ENCODE measurements at places on chromosomes 5 and 9.

DNA sequence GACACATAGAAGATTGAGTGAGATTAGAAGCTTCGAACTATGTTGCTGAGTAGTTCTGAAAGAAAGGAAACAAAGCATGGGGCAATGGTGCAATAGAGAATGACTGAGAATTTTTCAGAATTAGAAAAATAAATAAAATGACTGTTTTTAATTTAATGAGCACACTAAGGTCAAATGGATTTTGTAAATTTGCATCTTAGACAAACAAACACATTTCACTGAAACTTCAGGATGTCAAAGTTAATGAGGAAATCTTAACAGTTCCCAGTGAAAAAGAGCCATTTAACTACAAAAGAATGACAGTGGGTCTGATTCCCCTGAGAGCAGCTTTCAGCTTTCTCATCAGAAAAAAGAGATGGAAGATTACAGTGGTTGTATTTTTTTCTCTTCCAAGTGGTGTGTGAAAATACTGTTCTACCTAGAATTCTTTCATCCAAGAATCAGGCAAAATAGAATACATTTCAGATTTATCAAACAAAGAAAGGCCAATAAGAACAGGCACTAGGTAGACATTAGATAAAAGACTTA is 591.9 kb downstream of the SEMA5A start:
- no peak for DNase-seq

DNA sequence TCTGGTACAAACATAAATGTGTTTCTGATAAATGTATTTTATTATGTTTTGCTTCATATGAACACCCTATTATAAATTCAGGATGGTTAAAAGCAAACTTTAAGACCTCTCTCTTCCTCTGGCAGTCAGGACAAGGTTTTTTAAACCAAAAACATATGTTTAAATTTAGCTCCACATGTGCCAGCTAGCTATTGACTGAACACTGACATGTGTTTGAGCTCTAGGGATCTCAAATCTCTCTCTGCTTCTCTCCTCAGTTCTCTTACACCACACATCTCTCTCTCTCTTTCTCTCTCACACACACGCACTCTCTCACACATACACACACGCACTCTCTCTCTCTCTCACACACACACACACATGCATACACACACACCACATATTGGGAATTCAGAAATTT is 150.1 kb upstream of the RFX3 start:
- no peak for DNase-seq

DNA sequence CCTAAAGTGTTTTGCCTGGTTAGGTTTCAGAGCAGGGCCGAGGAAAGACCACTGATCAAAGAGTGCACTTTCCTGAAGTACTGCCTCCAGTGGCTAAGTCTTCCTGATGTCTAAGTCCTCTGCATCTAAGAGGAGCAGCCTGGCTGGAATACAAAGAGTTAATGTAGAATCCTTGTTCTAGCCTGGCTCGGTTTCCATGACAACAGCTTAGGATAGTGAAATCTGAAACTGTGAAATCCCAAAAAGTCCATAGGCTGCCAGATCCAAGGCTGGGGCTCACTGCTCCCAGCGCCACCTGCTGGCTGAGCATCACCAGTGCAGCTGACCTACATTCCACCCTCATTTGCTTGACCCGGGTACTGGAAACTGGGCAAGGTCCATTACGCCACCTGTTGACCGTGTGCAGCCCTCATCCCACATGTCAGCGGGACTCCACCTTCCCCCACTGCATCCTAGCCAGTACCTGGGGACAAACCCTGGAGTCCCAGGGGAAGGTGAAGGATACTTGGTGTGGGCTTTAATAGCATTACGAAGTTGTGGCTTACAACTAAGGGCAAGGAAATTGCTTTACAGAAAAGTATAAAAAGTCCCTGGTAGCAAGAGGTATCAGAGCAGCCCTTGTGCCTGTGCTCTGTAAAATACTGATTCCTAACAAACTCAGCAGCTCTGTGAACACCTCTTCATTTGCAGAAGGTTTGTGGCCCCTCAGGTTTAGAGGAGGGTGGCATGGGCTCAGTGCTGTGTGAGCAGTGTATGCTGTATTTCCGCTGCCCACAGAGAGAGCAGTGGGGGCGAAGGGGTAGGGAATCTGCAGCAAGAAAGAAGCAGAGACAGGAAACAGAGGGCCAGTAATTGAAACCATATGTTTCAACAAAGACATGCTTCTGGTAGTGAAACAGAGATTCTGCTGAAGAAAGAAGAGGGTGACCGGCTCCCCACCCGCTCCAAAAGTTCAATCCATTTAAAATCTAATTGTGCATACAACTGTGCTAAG is 36.0 kb downstream of the PCDHGC5 start:
- DNase-seq, result no peak

GRCh38 chr5:9512457-9512856 is 33.4 kb downstream of the SEMA5A start:
- DNase-seq, result no peak

GRCh38 chr5:41935544-41935943 is 10.5 kb downstream of the FBXO4 start:
- DNase-seq, result no peak

DNA sequence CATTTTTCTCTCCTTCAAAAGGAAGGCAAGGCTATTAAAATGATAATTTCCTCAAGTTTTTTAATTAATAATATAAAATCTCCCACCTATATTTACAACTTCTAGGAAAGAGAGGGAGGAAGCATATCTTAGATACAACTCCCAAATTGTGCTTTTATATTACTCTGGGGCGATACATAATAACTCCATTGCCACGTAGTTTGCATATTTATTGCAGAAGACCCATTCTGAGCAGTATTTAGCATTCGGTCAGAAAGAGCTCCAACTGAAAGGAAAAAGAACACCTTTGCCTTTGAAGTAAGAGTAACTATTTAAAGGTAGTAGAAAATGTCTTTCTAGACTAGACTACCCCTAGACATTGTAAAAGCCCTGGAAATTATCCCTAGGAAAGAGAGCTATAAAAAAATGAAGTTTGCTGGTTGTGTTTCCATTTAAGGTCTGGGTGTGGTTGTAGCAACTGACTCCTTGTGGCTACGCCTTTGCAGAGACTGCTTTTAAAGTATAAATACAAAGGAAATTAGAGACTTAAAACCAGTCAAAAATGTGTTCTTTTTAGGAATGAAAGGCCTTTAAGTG is 566.1 kb downstream of the ZNF608 start:
- DNase-seq, result no peak

DNA sequence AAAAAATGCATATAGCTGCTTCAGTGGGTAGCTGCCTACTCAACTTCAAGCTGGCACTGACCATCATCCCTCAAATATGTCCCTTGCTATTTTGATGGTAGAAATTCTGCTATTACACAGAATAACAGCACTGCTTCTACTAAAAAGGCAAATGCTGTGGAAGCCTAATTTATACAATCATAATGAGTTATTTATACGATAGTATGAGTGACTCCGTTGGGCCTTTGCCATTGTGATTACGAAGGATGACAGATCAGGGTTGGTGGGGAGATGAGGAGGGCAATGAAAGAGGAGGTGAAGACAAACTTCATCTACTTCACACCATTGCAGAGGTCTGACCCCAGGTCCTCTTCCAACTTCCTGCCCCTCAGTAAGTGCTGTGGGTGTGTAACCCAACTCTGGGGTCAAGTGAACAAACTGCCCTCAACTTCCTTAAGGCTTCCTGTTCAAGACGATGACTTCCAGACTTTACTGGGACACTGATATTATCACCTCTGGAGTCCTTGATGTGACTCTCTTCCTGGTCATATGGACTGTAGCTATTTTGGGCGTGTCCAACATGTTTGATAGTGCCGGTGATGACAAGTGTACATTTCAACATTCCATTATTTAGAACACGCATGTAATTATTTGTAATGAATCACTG is 74.1 kb upstream of the RPS23 start:
- no peak for DNase-seq

DNA sequence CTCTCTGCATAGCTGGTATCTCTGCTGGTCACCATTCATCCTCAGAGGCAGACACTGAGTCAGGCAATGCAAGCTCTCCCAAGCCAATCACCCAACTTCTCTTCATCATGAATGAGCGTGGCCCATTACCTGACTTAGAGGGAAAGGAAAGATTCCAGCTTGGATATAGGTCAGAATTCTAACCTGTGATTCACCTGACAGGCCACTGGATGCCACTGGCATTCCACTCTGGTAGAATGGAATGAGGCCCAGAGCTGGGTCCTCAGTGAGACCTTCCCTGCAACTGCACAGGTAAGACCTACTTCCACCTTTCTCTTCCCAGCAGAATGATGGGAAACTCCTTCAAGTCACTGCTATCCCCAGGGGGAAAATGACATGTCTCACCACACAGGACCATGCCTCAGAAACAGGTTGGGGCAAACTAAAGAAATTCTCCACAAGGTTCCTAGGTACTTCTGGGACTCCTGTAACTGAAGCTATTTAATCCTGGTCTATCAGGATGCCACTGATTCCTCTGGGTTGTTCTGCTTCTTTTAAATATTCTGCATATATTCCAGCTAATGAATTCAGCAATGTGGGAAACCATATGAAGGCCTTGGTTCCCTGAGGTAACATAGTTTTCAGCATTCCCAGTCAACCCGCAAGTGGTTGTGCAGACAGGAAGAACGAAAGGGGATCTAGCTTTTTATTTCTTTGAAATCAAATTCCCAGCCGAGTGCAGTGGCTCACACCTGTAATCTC is 62.0 kb downstream of the SUSD1 start:
- no peak for DNase-seq

DNA sequence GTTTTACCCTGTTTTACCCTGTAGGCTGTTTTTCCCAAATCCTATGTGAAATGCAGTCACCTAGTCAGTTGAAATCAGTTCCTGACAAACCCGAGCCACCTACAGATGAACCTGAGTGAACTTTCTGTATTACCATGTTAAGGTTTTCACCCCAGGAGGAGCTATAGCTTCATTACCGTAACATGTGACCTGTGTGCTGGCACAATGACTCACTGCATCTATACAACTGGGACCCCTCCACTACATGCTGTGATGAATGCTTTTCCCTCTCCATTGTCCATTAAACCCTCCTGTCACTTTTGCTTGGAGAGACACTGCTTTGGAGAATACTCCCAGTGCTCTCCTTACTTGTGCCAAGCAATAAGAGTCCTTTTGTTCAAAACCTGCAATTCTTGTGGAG is 1974.8 kb downstream of the EFNA5 start:
- DNase-seq, result no peak

- no peak for DNase-seq
These were observed 128.8 kb upstream of the CACNA1B start for GRCh38 chr9:137748741-137749140.

DNA sequence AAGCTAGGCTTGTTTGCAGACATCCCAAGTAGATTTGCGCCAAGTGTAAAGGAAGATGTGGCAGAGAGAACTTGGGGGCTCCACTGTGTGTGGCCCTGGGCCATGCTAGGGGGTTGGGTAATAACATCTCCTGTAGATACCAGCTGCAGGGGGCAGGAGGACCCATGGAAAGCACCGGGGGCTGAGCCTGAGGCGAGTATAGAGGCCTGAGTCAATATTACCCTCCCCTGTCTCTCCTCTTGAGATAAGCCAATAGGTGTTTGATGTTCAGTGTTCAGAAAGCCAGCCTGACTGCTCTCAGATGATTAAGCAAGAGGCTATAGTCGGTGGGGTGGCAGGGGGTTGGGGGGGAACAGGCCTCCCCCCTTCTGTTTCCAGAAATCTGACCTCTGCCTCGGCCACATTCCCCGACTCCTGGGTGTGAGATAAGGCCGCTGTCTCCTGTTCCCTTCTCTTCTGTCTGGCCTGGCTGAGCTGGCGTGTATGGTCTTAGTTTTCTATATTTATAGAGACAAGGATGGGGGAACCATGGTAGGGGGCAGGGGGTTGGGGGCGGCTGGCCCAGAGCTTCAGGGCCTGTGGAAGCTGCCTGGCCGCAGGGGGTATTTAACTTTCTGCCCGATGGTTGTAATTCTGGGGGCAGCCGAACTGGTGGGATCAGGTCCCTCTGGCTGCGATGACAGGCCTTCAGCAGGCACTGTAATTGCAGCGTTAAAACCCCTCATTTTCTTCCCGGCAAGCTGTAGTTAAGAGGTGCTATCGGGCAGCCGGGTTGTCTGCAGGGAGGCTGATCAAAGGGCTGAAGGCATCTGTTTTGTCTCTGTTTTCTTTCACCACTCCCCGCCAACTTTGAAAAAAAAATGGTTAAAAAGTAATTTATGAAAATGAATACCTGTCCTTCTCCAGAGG is 292.0 kb downstream of the NSG2 start:
- DNase-seq, result no peak

- no peak for DNase-seq
These were observed 367.5 kb downstream of the KDM4C start for GRCh38 chr9:7125231-7125630.

GRCh38 chr9:36382484-36382883 is 17.6 kb downstream of the RNF38 start:
- DNase-seq, result no peak

GRCh38 chr5:135217669-135218485 is 181.2 kb downstream of the MACROH2A1 start:
- DNase-seq, result no peak

- no peak for DNase-seq
These were observed 145.9 kb downstream of the PRELID2 start for GRCh38 chr5:145689235-145689634.

DNA sequence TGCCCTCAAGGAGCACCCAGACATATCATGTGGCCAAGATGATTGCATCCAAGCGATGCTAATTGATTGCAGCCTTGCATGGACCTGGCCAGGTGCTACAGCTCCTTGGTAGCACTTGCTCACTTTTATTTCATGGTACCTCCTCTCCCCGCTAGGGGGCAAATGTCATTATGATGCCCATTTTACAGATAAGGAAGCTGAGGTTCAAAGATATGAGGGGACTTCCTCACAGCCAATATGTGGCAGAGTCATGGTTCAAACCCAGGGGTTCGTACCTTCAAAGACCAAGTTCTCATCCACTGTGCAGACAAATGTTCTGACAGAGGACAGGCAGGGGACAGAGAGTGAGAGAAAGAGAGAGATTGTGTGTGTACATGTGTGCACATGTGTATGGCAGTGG is 21.9 kb upstream of the KCNMB1 start:
- DNase-seq, result no peak

GRCh38 chr5:164798110-164798509 is 1292.7 kb downstream of the MAT2B start:
- no peak for DNase-seq

GRCh38 chr9:126165755-126166154 is 160.9 kb upstream of the MVB12B start:
- DNase-seq, result no peak

DNA sequence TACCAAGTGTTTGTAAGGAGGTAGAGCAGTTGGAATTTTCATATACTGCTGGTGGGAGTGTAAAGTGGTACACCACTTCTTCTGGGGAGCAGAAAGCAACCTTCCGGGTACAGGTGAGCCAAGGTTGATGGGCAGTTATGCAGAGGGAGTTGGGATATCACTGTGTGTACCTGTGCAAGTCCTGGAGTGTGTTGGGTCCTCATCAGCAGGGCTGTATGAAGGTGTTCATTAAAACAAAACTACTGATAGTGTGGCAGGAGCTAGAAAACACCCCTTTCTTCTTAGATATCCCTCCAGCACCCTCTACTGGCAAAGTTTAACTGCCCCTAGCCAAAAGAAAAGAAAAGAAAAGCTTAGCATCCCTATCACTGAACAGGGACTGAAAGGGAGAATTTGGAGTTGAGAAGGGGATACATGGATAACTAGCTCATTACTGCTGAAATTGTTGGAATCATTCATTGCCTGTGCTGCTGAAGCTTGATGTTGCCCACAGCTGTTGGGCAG is 10.7 kb downstream of the MARCHF6 start:
- no peak for DNase-seq

- no peak for DNase-seq
These were observed 561.1 kb downstream of the RAB3C start for GRCh38 chr5:59143926-59144333.

GRCh38 chr5:161548487-161549094 is 2.1 kb upstream of the GABRB2 start:
- DNase-seq, result no peak

GRCh38 chr5:54676481-54677340 is 159.2 kb downstream of the SNX18 start:
- DNase-seq, result no peak

All from stimulated activated CD8-positive, alpha-beta memory T cell treated with anti-CD3 and anti-CD28 coated beads, Interleukin-4, amount 100 ng/mL, for 1 hour (primary cell).